ENCODE measurements at places on chromosomes 3 and 15. TPM values are rescaled to one million over a fixed set of nuclear protein-coding genes. Genes with fewer than 3 reads are reported as not detected.

GRCh38 chr3:127606981-127607595 lies 8.9 kb downstream of the MCM2 start:
- no peak for DNase-seq

GOLGA8R gene
- not detected for total RNA-seq

DNA sequence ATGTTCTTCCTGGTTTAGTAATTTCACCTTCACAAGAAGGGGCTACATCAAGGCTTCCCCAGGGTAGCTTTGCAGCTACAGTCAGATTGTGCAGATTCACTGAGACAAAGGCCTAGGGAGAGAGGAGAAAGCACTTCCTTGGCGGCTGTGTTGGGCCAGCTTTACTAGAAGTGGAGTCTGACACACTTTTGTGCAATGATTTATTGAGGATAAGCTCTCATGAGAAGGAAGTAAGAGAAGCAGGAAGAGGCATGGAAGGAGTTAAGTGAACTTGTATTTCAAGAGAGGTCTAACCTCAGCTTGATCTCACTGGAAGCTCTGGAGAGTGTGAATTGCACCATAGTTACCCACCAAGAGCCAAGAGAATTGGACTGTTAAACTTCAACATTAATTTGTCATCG lies 78.9 kb downstream of the TGFBR2 start:
- DNase-seq, result no peak

DNA sequence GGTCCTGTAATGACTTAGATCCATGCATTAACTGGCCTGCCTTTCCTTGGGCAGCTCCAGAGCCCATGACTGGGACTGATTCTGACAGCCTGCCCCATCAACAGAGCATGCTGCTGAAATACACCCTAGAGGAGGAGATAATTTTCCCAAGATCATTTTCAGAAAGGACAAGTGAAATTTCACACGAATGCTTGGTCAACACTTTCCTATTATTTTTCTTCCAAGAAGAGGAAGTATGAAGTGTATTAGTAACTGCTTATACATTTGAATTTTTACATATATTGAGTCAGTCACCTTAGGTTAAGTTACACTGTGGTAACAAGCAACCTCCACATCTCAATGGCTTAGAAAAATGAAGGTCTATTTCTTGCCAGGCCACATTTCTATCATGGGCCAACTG lies 9.7 kb upstream of the NMNAT3 start:
- no peak for DNase-seq

- peak; percentile 33 for DNase-seq
Observed at GRCh38 chr15:99974246-99974645, 241.0 kb upstream of the LYSMD4 start.

DNA sequence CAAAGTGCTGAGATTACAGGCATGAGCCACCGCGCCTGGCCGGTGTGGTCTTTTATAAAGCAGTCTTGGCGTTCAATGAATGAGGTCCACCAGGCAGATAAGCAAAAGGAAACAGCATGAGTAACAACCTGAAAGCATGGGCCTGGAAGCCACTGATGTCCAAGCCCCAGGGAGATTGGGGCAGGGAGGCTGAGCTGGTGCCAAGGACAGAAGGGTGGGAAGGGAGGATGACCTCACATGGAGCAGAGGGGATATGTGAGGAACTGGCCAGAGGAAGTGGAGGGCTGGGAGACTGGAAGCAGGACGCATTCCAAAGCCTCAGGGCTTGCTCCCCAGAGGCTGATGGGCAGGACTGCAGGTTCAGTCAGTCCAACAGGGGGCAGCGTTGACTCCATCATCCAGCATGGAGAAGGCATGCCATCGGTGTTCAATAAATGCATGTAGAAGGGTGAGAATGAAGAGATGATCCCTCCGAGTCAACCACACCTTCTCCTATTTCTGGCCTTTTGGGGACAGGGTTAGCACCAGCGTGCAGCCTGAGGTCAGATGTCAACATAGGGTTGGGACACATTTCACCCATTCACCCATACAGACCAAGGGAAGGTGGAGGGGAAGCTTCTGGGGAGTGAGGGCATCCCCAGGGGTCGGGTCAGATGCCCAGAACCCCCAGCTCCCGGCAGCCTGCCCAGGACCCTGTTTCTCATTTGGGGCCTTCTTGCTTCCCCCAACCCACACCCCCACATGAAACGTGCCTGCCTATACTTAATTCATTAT lies 14.8 kb downstream of the MYL3 start:
- peak; percentile 89 for DNase-seq

GRCh38 chr15:41779662-41780157 lies 5.4 kb downstream of the MAPKBP1 start:
- no peak for DNase-seq

- no peak for DNase-seq
Observed at GRCh38 chr15:64695561-64695992, 79.8 kb downstream of the RBPMS2 start.

- DNase-seq, result no peak
Observed at GRCh38 chr3:59963676-59964075, 913.9 kb upstream of the CFAP20DC start.

DNA sequence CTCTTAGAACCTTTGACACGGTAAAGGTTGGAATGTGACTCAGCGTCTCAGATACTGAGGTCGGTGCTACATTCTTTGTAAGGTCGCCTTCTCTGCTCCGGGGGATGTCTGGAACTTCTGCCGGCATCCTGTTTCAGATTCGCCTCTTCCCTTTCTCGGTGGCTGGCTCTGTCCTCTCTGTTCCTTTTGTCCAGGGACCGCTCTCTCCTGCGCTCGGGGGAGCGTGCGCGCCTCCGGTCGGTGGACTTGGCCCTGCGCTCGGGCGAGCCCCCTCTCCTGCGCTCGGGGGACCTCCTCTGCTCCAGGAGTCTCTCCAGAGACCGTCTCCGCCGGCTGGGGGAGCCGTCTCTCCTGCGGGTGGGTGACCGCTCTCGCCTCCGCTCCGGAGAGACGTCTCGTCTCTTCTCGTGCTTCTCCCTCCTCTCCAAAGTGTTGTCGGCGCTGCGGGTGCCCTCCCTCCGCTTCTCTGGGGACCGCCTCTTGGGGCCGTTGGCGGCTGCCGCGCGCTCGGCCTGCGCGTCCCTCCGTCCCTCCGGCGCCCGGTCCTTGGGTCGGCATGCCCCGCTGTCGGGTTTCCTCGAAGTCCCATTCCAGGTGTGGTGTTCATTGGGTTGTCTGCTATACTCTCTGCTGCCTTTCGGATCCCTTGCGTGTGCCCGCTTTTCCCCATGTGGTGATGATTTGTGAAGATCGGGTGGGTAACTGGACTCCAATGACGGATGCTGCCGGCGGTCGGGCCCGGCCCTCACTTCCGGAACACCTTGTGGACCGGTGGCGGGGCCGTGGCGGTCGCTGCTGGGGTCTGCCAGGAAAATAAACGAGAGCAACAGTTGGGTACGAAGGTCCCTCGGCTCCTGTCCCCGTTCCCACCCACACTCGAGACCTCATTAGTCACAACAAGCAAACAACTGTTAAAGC lies 668.8 kb upstream of the ADAMTS9 start:
- DNase-seq, result peak; percentile 48

- no peak for DNase-seq
Observed at GRCh38 chr3:187015903-187016638, 85.7 kb downstream of the ST6GAL1 start.

DNA sequence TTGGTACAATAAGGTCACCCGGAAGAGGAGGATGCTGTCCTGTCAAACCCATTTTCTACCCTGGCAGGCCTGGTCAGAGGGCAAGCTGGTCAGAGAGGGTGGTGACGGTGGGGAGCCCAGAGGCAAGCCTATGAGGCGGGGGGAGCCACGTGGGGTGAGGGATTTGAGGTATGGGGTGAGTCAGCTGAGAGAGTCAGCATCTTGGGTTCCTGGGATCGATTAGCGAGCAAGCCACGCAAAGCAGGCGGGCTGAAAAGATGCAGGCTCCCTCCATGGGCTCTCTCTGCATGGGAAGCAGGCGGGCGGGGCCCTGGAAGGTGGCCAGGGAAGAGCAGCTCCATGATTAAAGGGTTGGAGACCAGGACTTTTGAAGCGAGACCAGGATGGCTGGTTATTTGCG lies 48.1 kb downstream of the MAGEF1 start:
- DNase-seq, result peak; percentile 31

TMED3 gene
- 71.8 TPM for total RNA-seq

DNA sequence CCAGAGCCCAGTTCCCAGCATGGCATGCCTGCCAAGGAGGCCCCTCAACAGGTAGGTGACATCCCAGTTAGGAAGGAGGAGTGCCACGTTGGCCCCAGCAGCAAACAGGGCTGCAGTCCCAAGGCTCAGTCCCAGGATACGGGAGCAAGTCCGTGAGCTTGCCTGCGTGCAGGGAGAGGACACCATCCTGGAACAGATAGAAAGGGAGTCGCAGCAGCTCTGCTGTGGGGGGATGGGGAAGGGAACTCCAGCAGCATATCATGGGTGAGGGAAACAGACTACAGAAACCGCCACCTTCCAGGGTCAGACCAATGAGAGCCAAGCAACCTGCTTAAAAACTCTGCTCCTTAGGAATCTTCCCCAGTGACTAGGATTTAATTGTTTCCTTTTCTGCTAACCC lies 9.4 kb upstream of the DYNLT2B start:
- peak; percentile 54 for DNase-seq

DNA sequence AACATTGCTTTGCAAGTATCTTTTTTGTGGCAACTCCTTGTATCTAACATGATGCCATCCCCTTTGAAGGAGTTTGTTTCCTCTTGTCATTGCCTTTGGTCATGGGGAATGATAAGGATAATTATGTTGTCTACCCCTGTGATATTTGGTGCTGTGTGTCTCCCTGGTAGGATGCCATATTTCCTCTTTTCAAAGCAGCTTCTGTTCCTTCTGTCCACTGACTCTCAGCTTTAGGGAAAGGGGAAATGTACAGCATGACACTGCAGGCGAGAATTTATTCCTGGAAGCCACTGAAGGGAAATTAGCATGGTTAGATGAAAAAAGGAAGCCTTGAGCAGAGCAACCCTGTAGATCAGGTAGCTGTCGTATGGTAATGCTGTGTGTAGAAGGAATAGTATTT lies 576.7 kb downstream of the CADM2 start:
- no peak for DNase-seq

Data from H7 (cell line).